ENCODE measurements at places on chromosomes 2 and 18. TPM values are rescaled to one million over a fixed set of nuclear protein-coding genes. Genes with fewer than 3 reads are reported as not detected.
A peak's percentile ranks its signal among the peaks of the same experiment; 100 is the strongest.

Gene RAD51AP2
- total RNA-seq: not detected

DNA sequence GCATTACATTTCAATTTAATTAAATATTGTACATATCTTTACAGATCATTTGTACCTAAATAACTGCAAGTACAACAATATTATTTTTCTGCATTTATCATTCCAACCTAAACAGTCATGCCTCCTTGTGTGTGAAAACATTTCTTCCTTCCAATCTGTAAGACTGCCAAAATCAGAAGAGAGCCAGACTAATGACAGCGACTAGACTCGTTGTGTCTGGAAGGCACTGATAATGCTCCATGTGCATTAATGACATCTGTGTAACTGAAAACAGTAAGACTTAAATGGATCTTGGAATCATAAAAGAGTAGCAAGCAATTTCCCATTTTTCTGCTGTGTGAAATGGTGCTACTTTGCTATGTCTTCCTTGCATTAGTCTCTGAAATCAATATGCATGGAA lies 278.0 kb upstream of the DSEL start:
- no peak for DNase-seq

- peak; percentile 83 for DNase-seq
These were observed 104.5 kb downstream of the OSBPL6 start for GRCh38 chr2:178298785-178299212.

Gene PAX3
- total RNA-seq: not detected

Gene GPN1
- total RNA-seq: 44.9 TPM

Gene MC5R
- not detected for total RNA-seq

GRCh38 chr18:76493213-76494161 lies 1.6 kb downstream of the ZNF516 start:
- DNase-seq: peak; percentile 43

Gene AMER3
- not detected for total RNA-seq

Gene OR6B2
- total RNA-seq: not detected

Gene LHCGR
- not detected for total RNA-seq

Gene SKA1
- total RNA-seq: 18.0 TPM

DNA sequence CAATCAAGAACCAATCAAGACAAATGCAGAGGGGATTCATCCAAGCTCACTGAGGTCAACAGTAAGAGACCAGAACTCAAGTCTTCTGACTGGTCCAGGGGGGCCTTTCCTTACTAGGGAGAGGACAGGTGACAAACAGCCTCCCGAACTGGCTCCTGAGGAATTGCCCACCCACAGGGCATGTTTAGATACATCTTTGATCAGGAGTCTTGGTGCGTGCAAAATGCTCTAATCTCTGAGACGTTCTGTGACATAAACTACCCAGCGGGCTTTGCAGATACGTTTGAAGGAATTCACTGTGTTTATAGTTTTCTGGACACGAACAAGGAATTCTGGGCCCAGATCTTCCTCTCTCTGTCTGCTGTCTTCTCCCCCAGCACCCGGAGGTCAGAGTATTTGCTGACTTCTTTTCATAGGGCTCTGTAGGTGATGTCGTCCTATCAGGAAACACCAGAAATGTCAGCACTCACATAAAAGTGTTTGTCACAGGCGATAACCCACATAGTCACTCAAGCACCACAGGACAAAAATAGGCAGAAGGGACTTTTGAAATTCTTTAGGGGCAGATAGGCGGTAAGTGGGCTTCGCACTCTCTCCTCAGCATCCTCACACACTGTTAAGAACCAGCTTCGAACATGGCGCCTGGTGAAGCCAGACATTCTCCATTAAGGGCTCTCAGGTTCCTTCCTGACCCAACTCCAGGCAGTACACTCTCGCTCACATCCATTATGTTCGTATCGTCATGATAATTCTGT lies 349.0 kb downstream of the CYRIA start:
- no peak for DNase-seq

Gene SH3RF3
- 13.5 TPM for total RNA-seq
